CD4-positive, alpha-beta T cell treated with Interleukin-4 for 4 hours (primary cell): ENCODE measurements at places on chromosomes 6 and 20.
A peak's percentile ranks its signal among the peaks of the same experiment; 100 is the strongest.

- DNase-seq = no peak
Observed at GRCh38 chr6:37714836-37715420, 17.2 kb upstream of the MDGA1 start.

DNA sequence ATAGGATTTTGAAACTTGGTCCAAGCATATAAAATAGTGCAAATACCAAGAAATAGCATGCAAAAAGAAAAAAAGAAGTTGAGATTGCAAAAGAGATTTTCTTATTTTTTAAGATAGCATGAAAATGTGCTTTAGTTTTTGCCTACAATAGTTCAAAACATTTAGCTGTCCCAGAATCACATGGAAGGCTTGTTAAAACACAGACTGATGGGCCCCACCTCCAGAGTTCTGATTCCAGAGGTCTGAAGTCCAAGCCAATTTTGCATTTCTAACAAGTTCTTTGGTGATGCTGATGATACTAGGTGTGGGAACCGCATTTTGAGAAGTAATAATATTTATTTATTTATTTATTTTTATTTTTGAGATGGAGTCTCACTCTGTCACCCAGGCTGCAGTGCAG lies 33.7 kb upstream of the LOC128125822 start:
- no peak for DNase-seq

DNA sequence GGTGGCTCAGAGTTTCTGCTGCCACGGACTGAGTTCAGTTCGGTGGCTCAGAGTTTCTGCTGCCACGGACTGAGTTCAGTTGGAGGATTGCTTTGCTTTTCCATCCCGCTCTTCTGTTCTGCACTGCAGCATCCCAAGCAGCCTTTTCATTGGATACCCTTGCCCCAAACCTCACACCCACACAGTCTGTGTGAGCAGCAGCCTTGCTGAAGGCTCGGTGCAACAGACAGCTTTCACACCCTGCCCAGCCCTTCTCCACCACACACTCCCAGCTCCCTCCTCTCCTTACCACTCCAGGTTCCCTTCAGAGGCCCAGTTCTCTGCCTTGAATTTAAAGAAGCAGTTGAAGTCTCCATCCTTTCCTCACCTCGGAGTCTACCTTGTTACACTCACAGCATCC lies 52.5 kb upstream of the CHD6 start:
- no peak for DNase-seq

GRCh38 chr6:132730560-132730959 lies 16.7 kb upstream of the VNN1 start:
- no peak for DNase-seq

- peak; percentile 81 for DNase-seq
Observed at GRCh38 chr6:26595669-26596269, 984 bp upstream of the ABT1 start.

GRCh38 chr6:109260126-109260525 lies 122.1 kb downstream of the CD164 start:
- DNase-seq = no peak

DNA sequence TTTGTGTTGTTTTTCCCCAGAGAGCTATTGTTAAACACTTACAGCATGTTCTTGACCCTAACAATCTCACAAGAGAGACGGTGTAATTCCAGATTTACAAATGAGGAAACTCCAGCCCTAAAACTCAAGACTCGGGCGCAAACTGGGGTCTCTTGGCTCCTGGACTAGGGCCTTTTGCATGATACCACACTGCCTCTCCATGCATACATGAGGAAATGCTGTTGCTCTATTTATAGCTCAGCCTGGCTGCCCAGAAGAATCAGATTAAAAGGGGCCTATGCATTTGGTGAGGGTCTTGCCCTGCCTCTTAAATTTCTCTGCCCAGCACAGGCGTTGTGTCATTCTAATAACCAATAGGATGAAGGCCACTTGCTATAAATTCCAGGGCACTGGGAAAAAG lies 30.5 kb upstream of the SNRPB2 start:
- DNase-seq = no peak

GRCh38 chr6:31474871-31475286 lies 23.1 kb upstream of the MICB start:
- DNase-seq = no peak

DNA sequence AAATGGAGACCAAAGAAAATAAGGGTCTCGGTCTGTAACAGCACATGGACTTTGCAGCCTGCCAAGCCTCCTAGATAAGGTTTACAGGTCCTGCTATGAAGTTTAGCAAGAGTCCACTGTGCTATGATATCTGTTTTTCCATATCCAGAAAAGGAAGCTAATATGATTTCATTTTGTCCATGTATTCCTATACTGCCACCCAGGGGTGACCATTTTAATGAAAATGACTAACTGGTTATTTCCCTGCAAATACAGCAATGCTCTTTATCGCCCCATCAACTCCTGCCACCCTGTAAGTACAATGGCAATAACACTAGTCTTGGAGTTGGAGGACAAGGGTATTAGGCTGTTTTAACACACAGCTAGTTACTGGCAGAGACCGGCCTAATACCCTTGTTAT lies 115.2 kb upstream of the GLP1R start:
- DNase-seq = peak; percentile 14

- no peak for DNase-seq
Observed at GRCh38 chr6:7917729-7918128, 7.1 kb upstream of the TXNDC5 start.
